ENCODE measurements at places on chromosomes 7 and 10. TPM values are rescaled to one million over a fixed set of nuclear protein-coding genes. Genes with fewer than 3 reads are reported as not detected.

The PAPOLB gene
- not detected for total RNA-seq

The DLX5 gene
- 3.7 TPM for total RNA-seq

The PLAU gene
- total RNA-seq = 18.2 TPM

GRCh38 chr7:38294926-38295325 lies 21.5 kb upstream of the TARP start:
- no peak for DNase-seq

DNA sequence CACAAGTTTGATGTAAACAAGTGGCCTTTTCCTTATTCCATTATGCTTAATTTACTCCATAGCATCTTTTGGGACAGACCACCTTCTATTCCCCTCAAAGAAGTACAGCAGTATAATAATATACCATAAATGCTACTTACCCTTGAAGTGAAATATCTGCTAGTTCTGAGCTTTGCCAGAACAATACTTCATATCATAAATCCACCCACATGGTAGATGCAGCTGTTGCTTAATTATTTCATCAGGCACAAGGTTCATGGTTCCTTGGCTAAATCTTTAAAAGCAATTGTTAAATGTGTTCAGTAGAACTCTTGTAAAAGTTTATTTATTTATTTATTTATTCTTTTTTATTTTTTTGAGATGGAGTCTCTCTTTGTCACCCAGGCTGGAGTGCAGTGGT lies 32.9 kb downstream of the CSTF2T start:
- DNase-seq = no peak

DNA sequence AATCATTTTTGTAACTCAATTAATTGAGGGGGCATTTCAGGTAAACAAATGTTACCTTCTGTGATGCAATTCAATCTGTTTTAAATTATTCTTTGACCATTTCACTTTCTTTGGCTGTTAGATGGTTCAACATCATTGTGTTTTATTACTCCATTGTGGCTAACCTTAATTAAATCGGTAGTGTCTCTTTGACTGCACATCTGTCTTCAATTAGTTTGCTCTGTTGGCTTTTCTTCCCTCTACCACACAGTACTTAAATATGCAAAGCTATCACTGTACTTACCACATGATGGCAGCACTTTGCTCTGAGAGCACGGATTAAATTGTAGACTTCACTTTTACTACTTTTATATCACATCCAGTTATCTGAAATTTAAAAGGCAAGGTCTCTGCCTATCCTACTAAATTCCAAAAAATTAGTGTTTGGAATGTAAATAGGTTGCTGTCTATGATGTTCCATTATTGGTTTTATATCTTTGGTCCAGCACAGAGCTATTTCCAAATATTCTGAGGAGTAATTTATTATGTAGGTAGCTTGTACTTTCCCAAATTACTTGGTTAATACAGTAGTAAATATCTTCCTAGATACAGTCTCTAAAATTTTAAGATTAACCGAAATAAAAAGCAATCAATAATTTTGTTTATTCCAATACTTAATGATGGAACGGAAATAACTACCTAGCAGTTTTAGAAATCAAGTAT lies 352.0 kb downstream of the PCLO start:
- DNase-seq = no peak

DNA sequence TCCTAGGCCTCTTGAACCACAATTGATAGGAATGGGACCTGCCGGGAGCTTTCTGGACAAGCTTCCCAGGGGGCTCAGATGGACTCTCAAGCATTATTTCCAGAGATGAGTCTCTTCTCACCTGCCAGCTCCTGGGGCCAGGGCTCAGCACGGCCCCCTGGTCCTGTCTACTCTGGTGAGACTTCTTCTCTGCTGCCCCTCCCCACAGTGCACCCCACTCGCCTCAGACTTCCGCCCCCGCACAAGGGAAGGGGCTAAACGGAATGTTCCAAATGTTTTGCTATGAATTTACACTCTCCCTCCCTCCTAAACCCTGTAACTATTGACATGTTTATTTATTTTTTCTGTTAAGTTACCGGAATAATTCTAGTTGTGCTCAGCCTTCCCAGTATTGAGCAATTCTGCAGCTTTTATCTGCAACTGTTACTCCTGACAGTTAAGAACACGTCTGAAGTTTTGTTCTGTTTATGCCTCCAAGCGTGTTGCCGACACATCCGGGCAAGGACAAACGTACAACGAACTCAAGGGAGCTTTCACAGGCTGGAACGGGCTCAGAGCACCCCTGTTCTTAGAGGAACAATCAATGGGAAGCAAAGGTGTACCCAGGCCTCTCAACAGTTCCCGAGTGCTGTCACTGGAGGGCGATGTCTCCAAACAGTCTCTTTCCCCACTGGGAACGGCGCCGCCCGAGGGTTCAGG lies 55.2 kb downstream of the FHIP2A start:
- DNase-seq = no peak
